T-helper 1 cell (primary cell): ENCODE measurements at places on chromosomes 4 and X.

DNA sequence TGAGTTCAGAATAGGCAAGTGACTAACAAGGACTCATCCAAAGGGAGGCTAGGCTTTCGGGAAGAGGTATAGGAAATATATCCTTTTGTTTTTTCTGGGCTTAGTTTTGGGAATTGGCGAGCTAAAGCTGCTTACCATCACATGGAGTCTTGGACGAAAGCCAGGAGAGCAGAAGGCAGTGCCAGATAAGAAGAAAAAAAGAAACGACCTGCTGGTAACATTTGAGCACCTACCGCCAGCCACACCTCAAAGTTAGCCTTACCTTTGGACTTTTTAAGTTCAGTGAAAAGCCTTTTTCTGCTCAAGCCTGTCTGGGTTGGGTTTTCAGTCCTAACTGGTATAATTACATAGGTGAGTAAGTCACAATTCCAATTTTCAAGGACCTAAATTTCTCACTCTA is 85.1 kb upstream of the LCORL start:
- DNase-seq: no peak

- peak; percentile 62 for DNase-seq
These were observed 37.3 kb upstream of the CLCN4 start for GRCh38 chrX:10119399-10119990.

- DNase-seq: no peak
These were observed 207.8 kb upstream of the GATB start for GRCh38 chr4:151968643-151969042.

DNA sequence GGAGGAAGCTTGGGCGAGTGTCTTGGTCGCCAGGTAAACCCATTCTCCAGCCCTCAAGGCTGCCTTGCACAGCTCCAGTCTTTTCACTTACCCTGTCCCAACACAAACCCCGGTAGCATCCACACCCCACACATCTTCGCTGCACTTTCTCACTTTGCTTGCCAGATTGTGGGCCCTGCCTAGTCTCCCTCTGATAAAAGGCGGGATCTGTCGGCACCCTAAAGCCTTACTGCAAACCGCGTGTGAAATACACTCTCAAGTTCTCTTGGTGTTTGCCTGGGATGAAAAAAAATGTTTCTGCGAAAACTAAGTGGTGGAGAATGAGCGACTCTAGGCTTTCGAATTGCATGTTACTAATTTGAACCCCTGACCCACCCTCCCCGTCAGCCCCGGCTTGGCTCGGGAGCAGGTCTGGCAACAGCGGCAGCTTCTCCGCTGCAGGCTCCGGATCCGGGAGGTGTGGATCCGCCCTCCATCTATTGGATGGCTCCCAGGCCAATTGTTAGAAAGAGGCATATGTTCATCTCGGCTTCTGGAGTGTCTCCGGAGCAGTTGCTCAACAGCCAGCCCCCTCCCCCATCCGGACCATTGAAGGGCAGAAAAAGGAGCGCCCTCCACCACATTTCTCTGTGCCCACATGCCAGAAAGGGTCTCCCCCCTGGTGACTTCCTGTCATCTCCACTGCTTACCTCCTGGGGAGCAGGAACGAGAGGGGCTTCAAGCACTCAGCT is 3.0 kb upstream of the CITED1 start:
- peak; percentile 7 for DNase-seq

GRCh38 chr4:4663028-4663427 is 121.2 kb upstream of the STX18 start:
- DNase-seq: no peak

- DNase-seq: no peak
These were observed 1.1 kb downstream of the MSL3 start for GRCh38 chrX:11759172-11759460.
